ENCODE measurements at places on chromosomes 1 and 21. TPM values are rescaled to one million over a fixed set of nuclear protein-coding genes. Genes with fewer than 3 reads are reported as not detected.

PAQR6 gene
- 21.2 TPM for total RNA-seq

- no peak for DNase-seq
Observed at GRCh38 chr21:31279986-31280385, 64.1 kb downstream of the TIAM1 start.

- no peak for DNase-seq
Observed at GRCh38 chr1:13487143-13487868, 26.5 kb downstream of the LRRC38 start.

GUCA2A gene
- total RNA-seq, result not detected

- DNase-seq, result no peak
Observed at GRCh38 chr21:44473915-44474555, 18.7 kb downstream of the LRRC3 start.

- no peak for DNase-seq
Observed at GRCh38 chr1:186930238-186930637, 101.5 kb downstream of the PLA2G4A start.

GRCh38 chr1:193494368-193494767 lies 308.0 kb upstream of the B3GALT2 start:
- DNase-seq, result no peak

DNA sequence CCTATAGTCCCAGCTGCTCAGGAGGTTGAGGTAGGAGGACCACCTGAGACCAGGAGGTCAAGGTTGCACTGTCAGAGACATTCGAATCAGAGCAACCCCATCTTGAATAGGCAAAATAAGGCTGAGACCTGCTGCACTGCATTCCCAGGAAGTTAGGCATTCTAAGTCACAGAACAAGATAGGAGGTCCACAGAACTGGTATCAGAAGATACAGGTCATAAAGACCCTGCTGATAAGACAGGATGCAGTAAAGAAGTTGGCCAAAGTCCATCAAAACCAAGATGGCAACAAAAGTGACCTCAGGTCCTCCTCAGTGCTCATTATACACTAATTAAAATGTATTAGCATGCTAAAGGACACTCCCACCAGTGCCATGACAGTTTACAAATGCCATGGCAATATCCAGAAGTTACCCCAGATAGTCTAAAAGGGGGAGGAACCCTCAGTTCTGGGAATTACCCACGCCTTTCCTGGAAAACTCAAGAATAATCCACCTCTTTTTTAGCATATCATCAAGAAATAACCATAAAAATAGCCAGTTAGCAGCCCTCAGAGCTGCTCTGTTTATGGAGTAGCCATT lies 65.2 kb upstream of the KLHDC7A start:
- DNase-seq, result no peak

DNA sequence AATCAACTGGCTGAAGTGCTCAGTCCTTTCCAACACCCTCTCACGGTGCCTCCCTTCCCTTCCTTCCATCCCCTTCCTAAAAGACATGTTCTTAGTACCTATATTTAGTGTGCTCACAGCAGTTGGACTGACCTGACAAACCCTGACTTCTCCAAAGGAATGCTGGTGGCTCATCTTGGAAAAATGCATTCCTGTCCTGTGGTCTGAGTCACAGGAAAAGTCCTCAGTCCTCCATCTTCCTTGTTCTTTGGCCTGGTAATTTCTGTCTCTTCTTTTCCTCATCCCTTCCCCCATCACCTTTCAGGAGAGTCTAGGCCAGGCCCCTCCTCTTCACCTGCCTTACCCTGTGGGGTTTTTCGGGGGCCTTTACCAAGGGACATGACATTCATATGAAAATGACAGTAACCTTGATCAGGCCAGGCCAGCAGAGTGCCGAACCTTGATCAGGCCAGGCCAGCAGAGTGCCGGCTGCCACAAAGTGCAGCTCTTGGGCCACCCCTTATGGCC lies 7.2 kb downstream of the ATP1B1 start:
- peak; percentile 69 for DNase-seq

CNR2 gene
- not detected for total RNA-seq

DNA sequence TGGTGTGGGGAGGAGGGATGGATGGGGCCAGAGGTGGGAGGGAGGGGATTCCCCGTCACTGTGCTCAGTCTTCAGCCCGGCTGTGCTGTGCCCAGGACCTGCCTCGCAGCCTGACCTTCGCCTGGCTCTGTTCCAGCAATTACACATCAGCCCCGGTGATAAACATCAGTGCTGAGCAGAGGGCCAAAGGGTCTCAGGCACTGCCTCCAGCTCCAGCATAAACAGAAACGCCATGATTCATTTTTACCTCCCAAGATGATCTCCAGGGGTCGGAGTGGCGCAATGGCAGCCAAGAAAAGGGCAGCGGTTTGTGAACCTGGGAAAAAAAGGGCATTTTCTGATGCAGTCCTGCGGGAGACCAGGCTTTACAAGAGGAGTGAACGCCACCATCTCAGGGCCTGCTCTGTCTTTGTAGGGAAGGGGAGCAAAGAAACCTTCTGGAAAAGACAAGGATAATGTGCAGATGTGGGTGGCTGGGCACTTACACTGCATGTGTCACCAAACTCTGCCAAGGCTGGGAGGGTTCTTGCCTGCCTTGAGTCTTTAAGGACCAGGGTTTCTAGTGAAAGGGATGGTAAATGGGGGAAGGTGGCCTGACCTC lies 28.1 kb downstream of the SHISA4 start:
- peak; percentile 71 for DNase-seq

GRCh38 chr1:111973150-111973790 lies 16.2 kb downstream of the KCND3 start:
- no peak for DNase-seq

DNA sequence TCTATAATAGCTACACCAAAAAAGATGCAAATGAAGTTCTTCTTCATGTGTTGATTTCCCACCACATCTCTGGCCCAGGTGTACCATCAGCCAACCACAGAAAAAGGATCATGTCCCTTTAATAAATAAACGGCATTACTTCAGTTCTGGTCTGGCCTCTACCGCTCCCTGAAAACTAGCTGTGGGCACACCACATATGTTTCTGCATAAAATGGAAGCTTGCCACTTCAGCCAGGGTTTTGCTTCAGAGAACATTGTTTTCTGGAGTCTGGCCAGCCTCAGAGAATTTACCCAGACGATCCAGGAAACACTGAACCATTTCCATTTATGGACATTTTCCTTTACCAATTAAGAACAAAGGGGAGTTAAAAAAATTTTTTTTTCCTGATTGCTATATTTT lies 5.8 kb upstream of the LAMC2 start:
- DNase-seq, result peak; percentile 73

- no peak for DNase-seq
Observed at GRCh38 chr1:32219022-32219421, 3.1 kb downstream of the TMEM234 start.

- DNase-seq, result peak; percentile 76
Observed at GRCh38 chr1:74652711-74653139, 20.9 kb downstream of the ERICH3 start.

GRCh38 chr1:54138994-54139393 lies 13.8 kb downstream of the CDCP2 start:
- DNase-seq, result no peak

DNA sequence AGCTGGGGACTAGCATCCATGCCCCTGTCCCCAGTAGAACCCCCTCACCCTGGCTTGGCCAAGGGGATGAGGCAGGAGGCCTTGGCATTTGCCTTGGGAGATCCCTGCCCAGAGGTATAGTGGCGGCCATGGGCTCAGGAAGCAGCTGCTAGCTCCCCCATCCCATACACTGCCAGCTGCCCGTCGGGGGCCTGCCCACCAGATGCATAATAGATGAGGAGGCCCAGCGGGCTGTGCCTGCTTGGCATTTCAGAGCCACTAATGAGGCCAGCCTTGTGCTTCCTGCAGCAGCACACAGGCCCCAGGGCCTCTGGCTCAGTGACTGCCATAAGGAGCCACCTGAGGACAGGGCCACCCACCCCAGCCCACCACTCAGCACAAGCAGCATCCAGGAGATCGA lies 23.6 kb downstream of the RAP1GAP start:
- no peak for DNase-seq

GRCh38 chr1:41474490-41475271 lies 9.8 kb downstream of the EDN2 start:
- DNase-seq, result no peak

Measured in Calu3 (cell line).